ENCODE measurements at places on chromosomes 4 and X.
A peak's percentile ranks its signal among the peaks of the same experiment; 100 is the strongest.

DNA sequence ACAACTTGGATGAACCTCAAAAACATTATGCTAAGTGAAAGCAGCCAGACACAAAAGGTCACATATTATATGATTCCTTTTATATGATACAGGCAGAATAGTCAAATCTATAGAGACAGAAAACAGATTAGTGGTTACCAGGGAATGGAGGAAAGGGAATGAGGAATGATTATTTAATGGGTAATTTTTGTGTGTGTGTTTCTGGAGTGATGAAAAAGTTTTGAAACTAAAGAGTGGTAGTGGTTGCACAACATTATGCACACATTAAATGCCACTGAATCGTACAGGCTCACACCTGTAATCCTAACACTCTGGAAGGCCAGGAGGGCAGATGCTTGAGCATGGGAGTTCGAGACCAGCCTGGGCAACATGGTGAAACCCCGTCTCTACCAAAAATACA, 19.6 kb upstream of the SOD3 start:
- no peak for DNase-seq

- no peak for DNase-seq
These were observed 22.9 kb downstream of the ZFYVE28 start for GRCh38 chr4:2395584-2395983.

GRCh38 chr4:139791681-139792080, 126.1 kb downstream of the MGST2 start:
- no peak for DNase-seq

DNA sequence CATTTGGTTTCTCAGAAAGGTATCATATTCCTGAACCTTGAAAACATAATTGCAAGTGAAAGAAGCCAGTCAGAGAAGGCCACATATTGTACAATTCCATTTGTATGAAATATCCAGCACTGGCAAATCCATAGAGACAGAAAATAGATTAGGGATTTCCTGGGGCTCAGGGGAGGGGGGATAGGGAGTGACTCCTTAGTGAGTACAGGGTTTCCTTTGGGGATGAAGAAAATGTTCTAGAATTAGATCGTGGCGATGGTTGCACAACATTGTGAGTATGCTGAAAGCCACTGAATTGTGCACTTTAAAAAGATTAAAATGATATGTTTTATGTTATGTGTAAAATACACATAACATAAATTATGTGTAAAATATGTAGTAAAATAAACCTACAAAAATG, 10.3 kb downstream of the XPNPEP2 start:
- DNase-seq = no peak

- peak; percentile 86 for DNase-seq
These were observed 352.3 kb downstream of the GRXCR1 start for GRCh38 chr4:43244688-43245382.

- no peak for DNase-seq
These were observed 904.9 kb upstream of the EPHA5 start for GRCh38 chr4:66575008-66575696.

- no peak for DNase-seq
These were observed 104.4 kb downstream of the ADRA2C start for GRCh38 chr4:3870567-3870962.

GRCh38 chrX:123169247-123169901, 14.7 kb upstream of the GRIA3 start:
- no peak for DNase-seq

DNA sequence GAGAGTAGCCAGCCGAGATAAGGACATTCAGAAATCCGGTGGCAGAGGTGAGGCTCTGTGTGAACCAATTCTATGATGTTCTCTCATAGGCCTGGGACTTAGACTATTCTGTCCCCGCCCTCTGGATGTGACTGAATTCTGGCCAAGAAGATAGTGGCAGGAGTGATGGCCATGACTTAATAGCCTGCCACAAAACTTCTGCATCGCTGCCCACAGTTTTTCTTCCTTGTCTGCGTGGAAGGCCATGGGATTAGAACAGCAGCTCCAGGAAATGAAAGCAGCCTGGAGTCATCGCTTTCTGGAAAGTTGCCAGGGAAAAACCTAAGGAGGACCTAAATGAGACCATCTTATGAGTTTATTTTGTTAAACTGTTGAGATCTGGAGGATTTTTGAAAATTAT, 134.7 kb downstream of the F11 start:
- DNase-seq = no peak

DNA sequence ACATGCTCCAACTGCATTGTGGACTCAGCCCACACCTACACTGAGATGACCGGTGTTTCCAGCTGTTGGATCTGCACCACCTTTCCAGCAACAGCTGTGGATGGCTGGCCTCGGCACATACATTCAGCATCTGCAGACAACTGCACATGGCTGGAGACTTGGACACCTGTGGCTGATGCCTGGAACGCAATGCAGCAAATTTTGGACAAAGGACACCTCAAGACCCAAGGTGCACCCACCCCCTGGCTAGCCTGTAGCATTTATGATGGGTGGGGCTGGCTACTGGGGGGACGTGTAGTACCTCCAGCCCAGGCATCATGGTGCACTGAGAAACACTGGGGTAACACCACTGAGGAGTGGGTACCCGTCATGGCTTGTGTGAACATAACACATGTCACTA, 57.3 kb upstream of the CCDC149 start:
- DNase-seq = no peak

DNA sequence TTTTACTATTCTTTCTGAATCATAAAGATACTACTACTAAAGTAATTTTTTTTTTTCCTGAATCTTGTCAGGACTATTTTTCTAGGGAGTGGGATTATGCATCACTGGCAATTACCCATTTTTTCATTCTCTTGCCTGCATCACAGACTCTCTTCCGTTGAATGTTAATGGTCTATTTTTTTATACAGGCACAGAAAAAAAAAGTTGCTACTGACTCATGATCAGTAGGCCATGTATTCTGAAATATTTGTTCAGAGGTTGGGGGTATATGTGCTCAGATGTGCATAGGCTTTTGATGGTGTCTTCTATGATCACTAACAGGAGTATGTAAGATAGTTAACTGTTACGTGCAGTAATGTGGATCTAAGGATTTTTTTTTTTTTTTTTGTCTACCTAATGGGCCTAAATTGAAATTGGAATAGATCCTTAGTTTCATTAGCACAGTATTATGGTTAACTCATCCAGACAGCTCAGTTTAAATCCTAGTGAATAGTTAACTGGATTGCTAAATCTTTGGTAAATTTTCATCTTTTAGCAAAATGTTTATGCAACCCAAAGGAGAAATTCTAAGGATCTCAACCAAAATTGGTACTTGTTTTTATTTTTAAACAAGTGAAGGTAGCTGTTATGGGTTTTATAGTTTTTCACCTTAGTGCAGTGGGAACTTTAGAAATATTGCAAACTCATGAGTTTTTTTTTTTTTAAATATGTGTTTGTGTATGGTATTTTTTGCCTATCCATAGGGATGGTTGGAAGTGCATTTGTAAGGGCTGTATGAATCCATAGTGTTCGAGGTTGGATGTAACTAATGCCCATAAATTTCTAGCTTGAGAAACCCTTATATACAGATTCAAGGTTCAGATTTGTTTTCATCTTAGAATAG, 12.1 kb downstream of the BMP2K start:
- no peak for DNase-seq

DNA sequence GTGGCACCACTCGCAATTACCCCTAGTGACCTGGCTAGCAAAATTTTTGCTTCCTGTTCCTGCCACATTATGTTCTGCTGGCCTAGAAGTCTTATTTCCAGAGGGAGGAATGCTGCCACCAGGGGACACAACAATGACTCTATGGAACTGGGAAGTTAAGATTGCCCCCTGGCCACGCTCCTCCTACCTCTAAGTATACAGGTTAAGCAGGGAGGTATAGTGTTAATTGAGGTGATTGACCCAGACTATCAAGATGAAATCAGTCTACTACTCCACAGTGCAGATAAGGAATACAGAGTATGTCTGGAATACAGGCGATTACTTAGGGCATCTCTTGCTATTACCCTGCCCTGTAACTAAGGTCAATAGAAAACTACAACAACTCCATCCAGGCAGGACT, 48.8 kb upstream of the SMARCAD1 start:
- no peak for DNase-seq

GRCh38 chrX:107978707-107979307, 3.4 kb downstream of the TEX13B start:
- DNase-seq = no peak

DNA sequence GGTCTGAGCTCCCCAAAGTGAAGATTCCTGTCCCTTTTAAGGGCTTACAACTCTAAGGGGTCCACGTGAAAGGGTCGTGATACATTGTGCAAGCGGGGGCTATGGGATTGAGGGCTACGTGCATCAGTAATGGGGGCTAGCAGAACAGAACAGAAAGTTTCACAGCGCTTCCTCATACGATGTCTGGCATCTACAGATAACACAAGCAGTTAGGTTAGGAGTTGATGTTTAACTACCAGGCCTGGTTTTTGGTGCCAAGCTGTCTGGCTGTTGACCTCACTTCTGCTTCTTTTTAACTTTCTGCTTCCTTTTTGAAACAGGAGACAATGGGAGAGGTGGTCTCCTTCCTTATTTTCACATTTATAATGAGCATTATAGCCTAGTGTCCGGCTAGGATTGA, 368.6 kb upstream of the CXorf51A start:
- no peak for DNase-seq

DNA sequence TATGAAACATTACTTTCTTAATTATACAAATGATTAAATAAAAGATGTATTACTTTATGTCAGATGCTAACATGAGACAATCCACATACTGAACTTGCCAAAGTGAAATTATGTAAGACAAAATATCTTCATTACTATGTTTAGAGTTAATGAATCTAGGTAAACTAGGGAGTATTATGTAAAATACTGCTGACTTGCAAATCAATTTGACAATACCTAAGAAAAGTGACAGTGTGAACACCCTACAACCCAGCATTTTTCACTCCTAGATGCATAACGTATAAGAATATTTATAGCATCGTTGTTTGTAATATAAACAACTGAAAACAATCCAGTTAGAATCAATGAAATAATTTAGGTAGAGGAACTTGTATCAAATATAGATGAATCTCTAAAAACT, 546.3 kb downstream of the MAGEB5 start:
- no peak for DNase-seq

DNA sequence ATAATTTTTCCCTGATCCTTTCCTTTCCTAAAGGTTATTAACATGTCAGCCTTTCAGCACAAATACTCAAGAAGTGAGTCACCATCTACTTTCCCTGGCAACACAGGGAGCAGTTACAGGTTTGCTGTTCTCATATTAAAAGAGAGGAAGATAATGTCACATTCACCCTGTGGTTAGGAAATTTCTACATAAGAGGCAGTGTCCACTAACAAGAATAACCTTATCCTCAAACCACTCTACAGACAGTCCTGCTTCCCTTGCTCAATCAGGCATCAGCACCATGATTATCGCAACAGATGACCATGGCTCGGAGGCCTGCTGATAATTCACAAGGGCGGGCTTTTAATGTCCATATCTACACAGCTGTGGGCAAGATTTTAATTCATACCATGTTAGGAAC, 30.9 kb downstream of the RNF150 start:
- DNase-seq = no peak

GRCh38 chrX:28177202-28177601, 196.0 kb upstream of the DCAF8L1 start:
- no peak for DNase-seq

GRCh38 chrX:39749728-39750127, 348.0 kb downstream of the BCOR start:
- no peak for DNase-seq

DNA sequence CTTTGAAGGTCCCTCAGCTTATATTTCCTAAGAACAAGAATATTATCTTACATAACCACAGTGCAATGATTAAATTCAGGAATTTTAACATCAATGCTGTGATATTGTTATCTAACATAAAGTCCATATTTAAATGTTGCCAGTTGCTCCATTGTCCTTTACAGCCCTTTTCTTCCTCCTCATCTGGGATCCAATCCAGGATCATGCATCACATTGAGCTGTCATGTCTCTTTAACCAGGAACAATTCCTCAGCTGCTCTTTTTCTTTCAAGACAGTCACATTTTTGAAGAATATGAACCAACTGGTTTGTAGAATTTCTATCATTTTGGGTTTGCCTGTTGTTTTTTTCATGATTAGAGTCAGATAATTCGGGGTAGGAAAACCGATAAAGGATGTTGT, 12.0 kb downstream of the TMSB4X start:
- no peak for DNase-seq

DNA sequence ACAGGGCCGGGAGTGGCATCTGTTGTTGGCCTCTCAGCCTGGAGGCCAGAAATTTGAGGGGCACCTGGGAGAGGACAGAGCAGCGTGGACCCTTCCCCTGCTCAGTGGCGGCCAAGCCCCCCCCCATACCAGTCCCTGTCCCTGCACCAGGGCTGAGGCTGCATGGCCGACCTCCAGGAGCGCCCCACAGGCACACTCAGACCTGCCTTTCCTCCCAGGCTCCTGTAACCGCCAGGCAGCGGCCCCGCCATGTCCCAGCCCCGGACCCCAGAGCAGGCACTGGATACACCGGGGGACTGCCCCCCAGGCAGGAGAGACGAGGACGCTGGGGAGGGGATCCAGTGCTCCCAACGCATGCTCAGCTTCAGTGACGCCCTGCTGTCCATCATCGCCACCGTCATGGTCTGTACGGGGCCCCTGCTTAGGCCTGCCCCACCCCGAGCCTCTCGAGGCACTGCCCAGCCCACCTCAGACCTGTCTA, 15.3 kb downstream of the TMEM175 start:
- no peak for DNase-seq

GRCh38 chr4:153344131-153345011, at the start of gene MND1:
TSS of gene MND1 (plus strand) at chr4:153344688. CDS start at chr4:153344738, 50 bp downstream.
- peak; percentile 88 for DNase-seq

- DNase-seq = no peak
These were observed 48.9 kb upstream of the PHF8 start for GRCh38 chrX:54093159-54093558.

DNA sequence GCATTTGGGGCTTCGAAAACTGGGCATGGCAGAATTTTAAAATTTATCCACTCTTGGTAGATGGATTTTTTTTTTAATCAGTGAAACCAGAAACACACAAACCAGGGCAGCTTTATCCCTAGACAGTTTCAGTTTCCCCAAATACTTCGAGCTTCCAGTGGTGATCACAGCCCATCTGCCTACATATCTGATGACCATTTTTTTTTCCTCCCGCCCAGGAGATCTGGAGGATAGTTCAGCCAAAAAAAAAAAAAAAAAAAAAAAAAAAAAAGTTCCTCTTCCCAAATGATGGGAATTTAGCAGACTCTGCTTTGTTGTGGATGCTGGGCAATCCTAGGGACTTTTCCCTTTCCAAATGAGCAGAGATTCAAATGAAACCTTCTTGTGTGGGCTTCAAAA, 1.0 kb upstream of the TBC1D9 start:
- DNase-seq = no peak
